ENCODE measurements at places on chromosomes 13 and 19.

DNA sequence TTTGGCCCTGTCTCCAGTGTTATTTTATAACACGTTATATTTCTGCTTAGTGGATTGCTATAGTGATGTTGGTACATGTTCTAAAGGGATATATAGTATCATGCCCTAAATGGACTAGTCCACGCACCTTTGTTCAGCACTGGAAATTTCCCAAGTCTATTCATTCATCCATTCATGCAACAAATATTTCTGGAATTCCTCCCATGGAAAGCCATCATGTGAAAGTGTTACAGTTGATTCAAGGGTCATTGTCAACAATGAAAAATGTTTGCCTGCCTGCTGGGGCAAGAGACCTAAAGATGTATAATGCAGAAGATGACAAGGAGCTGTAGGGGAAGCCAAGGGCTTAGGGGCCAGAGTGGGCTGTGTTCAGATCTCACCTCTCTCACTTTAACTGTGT, 10.8 kb upstream of the HSPH1 start:
- DNase-seq: no peak

DNA sequence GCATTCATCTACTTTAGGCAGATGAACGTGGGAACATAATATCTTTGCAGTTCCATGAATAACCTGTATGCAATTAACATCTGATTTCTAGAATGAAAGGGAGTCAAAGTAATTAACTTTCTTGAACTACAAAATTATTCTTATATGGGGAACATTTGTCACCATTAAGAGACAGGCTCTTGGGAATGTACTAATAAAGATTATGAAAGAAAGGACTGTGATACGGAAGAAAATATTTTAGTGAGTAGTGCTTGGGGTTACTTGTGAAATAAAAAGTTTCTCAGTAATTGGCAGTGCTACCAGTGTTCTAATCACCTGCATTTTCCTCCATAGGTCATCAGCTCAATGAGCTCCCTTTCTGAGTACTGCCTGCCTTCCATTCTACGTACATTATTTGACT, 85.4 kb downstream of the FRY start:
- DNase-seq: no peak

DNA sequence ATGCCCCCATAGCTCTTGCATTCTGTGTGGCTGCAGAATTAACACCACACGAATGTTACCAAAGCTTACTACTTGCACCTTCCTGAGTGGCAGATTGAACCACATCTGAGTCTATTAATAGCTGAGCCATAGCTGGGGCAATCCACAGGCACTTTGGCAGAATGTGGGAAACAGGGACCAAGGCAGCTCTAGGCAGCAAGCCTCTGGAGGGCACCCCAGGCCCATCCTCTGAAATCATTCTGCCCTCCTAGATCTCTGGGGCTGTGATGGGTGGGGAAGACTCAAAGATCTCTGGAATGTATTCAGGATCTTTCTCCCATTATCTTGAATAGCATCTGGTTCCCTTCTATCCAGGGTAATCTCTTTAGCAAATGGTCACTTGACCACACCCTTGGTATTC, 139.3 kb downstream of the TNFRSF19 start:
- no peak for DNase-seq

- DNase-seq: no peak
Measured at GRCh38 chr19:43695985-43696704, 19.7 kb upstream of the IRGC start.

DNA sequence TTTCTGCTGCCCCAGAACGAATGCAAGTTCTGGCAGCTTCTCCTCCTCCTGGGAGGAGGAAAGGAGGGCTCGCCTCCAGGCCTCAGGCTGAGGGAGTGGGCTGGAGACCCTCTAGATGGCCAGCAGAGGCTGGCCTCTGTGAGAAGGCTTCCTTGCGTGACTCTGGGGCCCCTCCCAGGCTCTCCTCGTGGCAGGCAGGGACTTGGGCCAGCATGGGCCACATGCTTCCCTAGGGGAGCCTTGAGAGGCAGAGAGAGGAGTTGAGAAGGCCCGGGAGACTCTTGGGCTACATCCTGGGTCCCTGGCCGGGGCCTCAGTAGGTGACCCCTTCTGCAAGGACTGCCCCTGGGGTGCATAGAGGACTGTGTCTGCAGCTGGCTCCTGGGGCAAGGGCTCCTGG, 25.9 kb downstream of the LYL1 start:
- no peak for DNase-seq

GRCh38 chr13:77390391-77390790, 63.5 kb upstream of the MYCBP2 start:
- DNase-seq: no peak

GRCh38 chr19:40221858-40222619, 3.9 kb upstream of the TTC9B start:
- DNase-seq: peak; percentile 76

GRCh38 chr13:48939728-48940127, 36.0 kb upstream of the FNDC3A start:
- no peak for DNase-seq

- no peak for DNase-seq
Measured at GRCh38 chr13:76715621-76716020, 170.6 kb downstream of the KCTD12 start.

DNA sequence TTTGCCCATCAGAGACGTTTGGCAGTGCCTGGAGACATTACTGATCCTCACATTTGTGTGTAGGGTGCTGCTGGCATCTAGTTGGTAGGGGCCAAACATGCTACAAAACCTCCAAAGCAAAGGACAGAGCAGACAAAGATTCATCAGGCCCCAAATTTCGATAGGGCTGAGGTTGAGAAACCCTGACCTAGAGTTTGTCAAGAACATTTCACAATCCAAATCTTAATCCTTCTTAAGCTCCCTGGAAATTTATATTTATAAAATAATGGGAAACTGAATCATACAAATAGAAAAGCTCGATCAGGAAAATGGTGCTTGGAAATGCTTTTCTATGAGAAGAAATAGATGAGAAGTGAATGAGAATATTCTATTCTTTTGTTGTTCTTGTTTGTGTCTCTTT, 273.6 kb downstream of the DCT start:
- DNase-seq: no peak

DNA sequence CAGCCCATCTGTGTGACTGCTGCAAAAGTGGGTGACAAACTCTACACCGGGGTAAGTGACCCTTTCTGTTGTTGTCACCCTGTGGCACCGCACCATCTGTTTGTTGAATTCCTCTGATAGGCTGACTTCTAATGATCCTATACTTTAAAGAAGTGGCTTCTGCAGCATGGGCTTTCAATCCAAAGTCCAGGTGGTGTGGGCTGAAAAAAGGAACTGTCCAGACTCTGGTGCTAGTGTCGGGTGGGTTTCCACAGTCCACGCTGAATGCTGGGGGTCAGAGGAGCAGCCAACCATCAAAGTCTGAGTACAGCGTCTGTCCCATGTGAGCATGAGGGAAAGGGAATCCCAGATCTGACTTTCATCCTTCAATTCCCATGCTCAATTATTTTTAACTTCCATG, 31.6 kb upstream of the SPATA13 start:
- no peak for DNase-seq

DNA sequence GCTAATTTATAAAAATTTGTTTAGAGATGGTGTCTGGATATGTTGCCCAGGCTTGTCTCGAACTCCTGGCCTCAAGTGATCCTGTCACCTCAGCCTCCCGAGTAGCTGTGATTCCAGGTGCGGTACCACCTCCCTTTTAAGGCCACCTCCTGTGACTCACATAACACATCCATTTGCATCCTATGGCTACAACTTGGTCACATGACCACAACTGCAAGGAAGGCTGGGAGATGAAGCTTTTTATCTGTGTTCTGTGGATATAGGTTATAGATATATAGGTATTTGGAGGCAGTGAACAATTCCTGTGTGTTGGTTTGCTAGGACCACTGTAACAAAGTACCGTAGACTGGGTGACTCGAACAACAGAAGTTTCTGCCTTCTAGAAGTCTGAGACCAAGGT, 6.0 kb downstream of the SPACA6 start:
- DNase-seq: no peak

- no peak for DNase-seq
Measured at GRCh38 chr19:29503140-29503758, 22.5 kb upstream of the VSTM2B start.

GRCh38 chr19:6535558-6536137, 4.8 kb downstream of the TNFSF9 start:
- no peak for DNase-seq

GRCh38 chr19:56837492-56838023, 3.0 kb downstream of the PEG3 start:
- DNase-seq: no peak

GRCh38 chr19:54208784-54209057, 8.1 kb downstream of the RPS9 start:
- DNase-seq: no peak

GRCh38 chr19:54551293-54551692, 22.3 kb upstream of the LILRA2 start:
- DNase-seq: no peak

DNA sequence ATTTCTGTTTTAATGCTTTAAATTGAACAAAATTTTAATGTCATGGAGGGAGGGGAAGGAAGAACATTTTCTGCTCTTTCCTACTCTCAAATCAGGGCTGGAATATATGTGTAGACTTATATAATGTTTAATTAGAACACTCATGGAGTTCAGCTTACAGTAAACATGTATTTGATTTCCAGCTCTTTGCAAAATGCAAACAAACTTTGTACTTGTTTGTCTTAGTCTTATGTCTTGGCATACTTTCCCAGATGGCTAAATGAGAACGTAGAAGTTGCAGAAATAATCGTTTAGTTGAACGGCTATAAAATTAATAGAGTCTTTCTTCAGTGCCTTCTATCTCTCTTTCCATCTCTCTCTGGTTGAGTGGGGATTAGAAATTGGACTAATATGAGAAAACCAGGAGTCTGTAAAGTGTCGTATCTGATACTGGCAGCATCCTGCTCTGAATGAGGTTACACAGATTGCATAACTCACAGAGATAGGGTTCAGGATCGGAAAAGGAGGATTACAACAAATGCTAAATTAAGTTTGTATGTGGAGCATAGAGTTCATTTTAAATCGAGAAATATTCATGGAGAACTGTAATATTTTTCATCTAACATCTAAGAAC, 82.3 kb downstream of the FGF9 start:
- no peak for DNase-seq

GRCh38 chr13:114109641-114110041, 22.8 kb downstream of the RASA3 start:
- no peak for DNase-seq

DNA sequence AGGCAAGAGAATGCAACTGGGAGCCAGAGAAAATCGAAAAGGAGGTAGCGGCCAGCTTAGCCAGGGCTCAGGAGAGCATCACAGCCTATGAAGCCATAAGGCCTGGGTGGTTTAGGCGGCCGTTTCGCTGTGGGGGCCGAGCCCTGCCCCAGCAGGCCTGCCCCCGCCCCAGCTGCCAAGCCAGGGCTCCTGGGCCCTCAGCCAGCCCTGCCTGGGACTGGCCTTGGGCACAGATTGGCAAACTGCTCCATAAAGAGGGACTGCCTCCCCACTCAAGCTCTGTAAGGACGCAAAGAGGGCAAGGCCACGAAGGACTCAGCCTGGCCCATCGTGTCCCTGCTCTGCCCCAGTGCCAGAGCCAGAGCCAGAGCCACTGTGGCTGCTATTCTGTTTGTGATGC, 10.2 kb downstream of the ZNF653 start:
- DNase-seq: no peak

DNA sequence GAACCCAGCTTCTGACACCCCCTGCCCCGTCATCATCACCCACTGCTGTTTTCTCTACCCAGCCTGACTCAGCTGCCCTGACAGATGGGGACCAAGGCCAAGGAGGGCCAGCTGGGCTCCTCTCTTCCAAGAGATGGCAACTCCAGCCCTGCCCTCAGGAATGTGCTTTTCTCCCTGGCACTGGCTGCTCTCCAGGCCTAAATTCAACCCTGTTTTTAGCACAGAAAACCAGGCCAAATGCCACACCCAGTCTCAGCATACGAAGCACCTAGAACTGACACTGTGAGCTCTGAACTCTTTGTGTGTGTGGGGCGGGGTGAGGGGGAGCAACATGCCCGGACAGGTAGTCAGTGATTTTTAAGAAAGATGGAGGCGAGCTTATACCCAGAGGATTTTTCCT, 23.4 kb upstream of the IGFL1 start:
- no peak for DNase-seq

DNA sequence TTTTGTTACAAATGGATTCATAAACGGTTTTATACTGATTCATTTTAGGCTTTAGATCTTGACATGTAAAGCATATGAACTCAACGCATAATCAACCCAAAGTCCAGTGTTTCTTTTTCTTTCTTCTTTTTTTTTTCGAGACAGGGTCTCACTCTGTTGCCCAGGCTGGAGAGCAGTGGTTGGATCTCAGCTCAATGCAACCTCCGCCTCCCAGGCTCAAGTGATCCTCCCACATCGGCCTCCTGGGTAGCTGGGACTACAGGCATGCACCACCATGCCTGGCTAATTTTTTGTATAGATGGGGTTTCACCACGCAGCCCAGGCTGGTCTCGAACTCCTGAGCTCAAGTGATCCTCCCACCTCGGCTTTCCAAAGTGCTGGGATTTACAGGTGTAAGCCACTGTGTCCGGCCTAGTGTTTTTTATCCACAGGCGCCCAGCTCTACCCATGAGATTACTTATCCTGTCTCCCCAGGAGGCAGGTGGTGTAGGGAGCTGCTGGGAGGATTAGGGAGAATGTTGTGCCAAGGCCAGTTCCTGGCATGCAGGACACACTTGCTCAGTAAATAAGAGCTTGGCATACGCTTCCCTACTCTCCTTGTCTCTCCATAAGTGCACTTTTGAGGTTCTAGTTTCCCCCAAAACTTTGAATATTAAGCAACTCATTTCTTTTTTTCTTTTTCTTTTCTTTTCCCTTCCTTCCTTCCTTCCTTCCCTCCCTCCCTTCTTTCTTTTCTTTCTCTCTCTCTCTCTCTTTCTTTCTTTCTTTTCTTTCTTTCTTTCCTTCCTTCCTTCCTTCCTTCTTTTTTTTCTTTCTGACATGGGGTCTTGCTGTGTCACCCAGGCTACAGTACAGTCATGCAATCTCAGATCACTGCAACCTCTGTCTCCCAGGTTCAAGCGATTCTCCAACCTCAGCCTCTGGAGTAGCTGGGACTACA, 4.8 kb upstream of the CEBPA start:
- DNase-seq: no peak

GRCh38 chr13:44768775-44769581, 192.8 kb upstream of the TSC22D1 start:
- no peak for DNase-seq

DNA sequence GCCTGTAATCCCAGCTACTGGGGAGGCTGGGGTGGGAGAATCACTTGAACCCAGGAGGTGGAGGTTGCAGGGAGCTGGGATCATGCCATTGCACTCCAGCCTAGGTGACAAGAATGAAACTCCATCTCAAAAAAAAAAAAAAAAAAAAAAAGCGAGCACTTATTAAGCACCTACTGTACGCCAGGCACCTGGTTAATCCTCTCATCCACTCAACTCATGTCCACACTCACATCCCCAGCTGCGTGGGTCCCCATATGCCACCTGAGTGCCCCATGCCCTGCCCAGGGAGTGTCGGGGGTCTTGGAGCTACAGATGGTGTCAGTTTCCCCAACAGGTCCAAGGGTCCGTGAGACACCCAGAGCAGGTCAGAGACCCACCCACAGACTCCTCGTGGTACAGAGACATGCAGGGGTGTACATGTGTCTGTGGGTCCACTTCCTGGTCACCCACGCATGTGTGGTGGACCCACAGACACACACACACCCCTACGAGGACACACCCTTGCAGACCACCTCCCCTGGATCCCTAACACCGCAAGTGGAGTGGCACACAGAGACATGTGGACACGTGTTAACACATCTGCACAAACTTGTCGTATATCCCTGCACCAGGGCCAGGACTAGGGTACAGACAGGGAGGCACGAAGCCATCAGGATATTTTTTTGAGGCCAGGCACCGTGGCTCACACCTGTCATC, 3.5 kb downstream of the INSL3 start:
- DNase-seq: no peak

- no peak for DNase-seq
Measured at GRCh38 chr19:33052352-33052972, 12.2 kb downstream of the RHPN2 start.

- peak; percentile 31 for DNase-seq
Measured at GRCh38 chr19:33302974-33303790, 848 bp upstream of the CEBPA start.

Measured in NCI-H1048 (cell line).